Neural crest cell (in vitro differentiated cells): ENCODE measurements at places on chromosomes 4 and X. TPM values are rescaled to one million over a fixed set of nuclear protein-coding genes. Genes with fewer than 3 reads are reported as not detected.

Gene FAM236B
- total RNA-seq, result not detected in 2 replicates

Gene DUSP21
- not detected in 2 replicates for total RNA-seq

Gene EDA
- 1.8 and 2.5 TPM in 2 replicates for total RNA-seq

Gene ATOH1
- not detected in 2 replicates for total RNA-seq

Gene CFAP47
- total RNA-seq, result 0.75 and 0.93 TPM in 2 replicates

Gene ZCCHC4
- 11.3 and 11.5 TPM in 2 replicates for total RNA-seq

Gene IL1RAPL2
- 0.50 and 0.58 TPM in 2 replicates for total RNA-seq

Gene FRMD7
- 0.21 and 0.52 TPM in 2 replicates for total RNA-seq

Gene PPP2R2C
- 0.32 and 0.35 TPM in 2 replicates for total RNA-seq

Gene PLP1
- total RNA-seq, result 265 and 288 TPM in 2 replicates

Gene GSX2
- not detected in 2 replicates for total RNA-seq

Gene CLDN34
- total RNA-seq, result 0.30 and 0.33 TPM in 2 replicates

Gene GLRA2
- total RNA-seq, result 0.73 and 1.3 TPM in 2 replicates

Gene CXCL3
- 0.63 and 1.0 TPM in 2 replicates for total RNA-seq

Gene FRMPD4
- total RNA-seq, result 0.07 TPM in 1 of 2 replicates, not detected in the other

Gene SHOX
- total RNA-seq, result 0.14 and 0.16 TPM in 2 replicates

GRCh38 chr4:162392946-162393345 is 229.1 kb upstream of the FSTL5 start:
- no peak for DNase-seq

GRCh38 chrX:118675326-118675965 is 52.0 kb upstream of the IL13RA1 start:
- no peak for DNase-seq

GRCh38 chrX:100695991-100696390 is 35.9 kb downstream of the SYTL4 start:
- DNase-seq, result no peak

GRCh38 chr4:184313702-184314659 is 96.3 kb upstream of the ENPP6 start:
- no peak for DNase-seq

DNA sequence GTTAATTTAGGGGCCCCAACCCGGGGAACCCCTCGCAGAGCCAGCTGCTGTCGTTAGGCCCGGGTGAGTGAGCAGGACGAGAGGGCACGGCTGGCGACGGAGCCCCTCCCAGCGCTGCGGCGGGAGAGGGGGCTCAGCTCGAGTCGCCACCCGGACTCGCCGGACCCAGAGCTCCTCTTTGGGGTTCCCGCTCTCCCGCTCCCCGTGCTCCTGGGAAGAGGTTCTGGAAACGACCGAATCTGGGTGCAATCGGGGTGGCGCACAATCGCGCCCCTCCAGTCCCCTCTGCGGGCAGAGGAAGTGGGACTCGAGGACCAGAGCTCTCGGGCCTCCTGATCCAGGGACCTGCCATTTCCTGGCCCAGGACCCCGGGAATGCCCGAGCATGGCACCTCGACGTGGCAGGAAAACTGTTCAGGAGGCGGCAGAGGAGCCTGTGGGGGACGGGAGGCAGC is 37.3 kb upstream of the ARAF start:
- peak; percentile 2 for DNase-seq

DNA sequence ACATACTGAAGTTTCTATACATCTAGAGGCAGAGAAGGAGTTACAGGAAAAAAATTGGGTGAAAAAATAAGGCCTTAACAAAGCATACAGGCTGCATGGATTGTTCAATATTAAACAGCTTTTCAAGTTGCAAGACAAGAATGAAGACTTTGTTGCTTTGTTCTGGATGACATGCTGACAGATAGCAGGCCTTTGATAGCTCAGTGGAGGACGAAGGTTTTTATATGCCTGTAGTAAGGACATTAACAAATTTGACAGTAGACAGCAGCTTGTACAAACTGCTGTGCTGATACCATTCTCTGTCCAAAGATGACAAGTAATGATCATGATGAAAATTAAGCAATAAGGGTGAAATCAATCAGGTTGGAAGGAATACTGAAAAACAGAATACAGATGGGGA is 309.9 kb downstream of the NKX6-1 start:
- no peak for DNase-seq

DNA sequence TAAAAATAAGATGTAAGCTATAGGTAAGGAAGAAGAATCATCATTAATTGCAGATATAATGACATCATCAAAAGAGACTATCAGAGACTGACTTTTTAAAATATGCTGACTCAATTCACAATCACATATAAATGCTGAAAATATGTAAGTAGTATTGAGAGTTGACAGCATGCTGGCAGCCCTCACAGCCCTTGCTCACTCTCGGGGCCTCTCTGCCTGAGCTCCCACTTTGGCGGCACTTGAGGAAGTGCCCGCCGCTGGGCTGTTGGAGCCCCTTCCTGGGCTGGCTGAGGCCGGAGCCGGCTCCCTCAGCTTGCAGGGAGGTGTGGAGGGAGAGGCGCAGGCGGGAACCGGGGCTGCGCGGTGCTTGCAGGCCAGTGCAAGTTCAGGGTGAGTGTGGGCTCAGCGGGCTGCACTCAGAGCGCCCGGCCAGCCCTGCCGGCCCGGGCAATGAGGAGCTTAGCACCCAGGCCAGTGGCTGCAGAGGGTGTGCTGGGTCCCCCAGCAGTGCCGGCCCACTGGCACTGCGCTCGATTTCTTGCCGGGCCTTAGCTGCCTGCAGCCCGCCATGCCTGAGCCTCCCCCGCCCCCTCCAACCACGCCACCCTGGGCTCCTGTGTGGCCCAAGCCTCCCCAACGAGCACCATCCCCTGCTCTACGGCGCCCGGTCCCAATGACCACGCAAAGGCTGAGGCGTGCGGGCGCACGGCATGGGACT is 68.9 kb downstream of the RAB28 start:
- DNase-seq, result no peak

- DNase-seq, result no peak
Measured at GRCh38 chr4:126441173-126442035, 1126.6 kb downstream of the FAT4 start.

- DNase-seq, result no peak
Measured at GRCh38 chrX:54509400-54509799, 13.4 kb upstream of the FGD1 start.

GRCh38 chrX:45050558-45050957 is 150.1 kb downstream of the DIPK2B start:
- no peak for DNase-seq

DNA sequence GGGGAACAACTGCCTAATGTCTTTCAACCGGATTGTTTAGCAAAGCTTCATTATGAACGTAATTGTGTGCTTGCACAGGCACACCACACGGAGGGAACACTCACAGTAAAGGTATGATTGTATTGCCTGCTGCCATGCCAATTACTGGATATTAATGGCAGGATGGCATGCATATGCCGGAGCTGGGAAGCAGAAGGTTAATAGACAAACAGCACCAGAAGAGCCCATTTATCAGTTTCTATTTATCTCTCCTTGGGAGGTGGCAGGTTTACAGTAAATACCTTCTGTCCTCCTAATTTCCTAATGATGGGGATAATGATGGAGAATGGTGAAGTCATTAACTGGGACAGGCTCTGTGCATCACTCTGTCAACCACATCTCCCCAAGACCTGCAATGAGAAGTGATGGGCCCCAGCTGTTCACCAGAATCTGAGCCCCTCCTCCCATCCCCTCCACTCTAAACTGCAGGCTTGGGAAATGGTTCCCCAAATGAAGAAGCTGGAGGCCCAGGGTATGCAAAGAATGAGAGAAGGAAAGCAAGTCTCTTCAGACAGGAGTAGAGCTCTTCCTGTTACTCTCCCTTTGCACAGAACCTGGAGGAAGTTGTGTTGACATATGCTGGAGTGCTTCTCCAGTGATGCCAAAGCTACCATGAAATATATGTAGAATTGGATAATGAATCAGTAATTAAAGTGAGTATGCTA is 160.8 kb downstream of the NAA11 start:
- no peak for DNase-seq

GRCh38 chrX:40015693-40016092 is 82.1 kb downstream of the BCOR start:
- no peak for DNase-seq

DNA sequence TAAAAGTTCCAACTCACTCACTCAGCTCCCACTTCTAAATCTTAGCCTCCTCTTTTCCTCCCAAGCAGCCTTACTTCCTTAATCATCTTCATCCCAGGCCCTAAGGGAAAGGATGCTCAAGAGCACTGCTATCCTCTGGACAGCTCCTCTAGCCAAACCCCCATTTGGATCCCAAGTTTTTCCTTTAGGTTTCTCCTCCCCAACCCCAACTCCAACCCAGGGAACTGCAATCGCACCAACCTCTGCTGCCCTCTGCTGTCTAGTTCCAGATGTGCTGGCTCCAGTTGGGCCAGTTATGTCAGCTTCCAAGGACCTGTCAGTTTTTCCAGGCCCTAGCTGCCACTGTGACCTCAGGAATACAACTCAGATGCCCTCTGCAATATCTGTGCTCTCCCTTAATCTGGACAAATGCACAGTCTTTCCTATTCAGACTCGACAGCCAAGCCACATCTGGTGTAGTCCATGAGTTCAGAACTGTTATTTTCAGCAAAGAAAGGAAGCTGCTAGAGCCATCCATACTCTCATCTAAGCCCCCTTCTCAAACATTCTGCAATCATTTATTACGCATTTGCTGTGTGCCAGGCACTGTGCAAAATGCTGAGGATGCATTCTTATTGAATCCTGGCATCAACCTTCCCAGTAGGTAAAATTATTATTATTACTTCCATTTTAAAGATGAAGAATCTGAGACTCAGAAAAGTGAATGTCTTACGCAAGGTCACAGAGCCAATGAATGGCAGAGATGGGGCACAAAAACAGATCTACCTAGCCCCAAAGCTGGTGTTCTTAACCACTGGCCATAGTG is 12.3 kb upstream of the XPNPEP2 start:
- peak; percentile 63 for DNase-seq

DNA sequence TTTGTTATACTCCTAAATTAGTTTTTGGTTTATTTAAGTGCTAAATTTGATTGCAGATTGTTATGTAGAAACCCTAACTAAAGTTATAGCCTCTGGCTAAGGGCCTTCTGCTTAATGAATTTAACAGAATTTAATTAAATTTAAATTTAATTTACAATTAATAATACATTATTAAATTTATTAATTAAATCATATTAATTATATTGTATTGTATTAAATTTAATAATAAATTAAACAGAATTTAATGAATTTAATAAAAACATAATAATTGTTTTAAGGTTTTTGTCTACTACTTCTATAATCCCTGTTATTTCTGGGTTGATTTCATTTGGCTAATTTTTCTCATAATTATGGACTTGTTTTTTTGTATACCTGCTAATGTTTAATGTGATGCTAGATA is 141.9 kb upstream of the TECRL start:
- DNase-seq, result no peak

GRCh38 chr4:88881227-88881569 is 175.8 kb downstream of the FAM13A start:
- DNase-seq, result no peak

GRCh38 chrX:120301960-120302359 is 9.3 kb downstream of the TMEM255A start:
- DNase-seq, result no peak

- no peak for DNase-seq
Measured at GRCh38 chr4:151045907-151046306, 30.8 kb upstream of the LRBA start.

DNA sequence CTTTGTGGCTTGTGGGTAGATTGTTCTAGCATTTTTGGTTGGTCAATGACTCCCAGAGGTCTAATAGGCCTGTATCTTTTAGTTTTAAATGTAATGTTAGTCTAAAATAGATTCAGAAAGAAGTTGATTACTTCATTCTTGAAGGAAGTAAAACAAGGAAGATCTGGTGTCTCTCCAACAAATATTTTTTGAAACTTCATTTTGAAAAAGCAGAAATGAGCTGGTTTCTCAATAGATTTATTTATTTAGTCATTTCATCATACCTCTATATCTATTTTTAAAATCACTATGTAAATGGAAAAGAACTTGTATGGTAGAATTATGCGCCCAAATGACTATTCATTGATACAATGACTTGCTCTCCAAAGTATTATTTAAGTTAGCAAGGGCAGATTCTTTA is 7.2 kb downstream of the HTR2C start:
- DNase-seq, result no peak

- DNase-seq, result no peak
Measured at GRCh38 chr4:1417522-1418390, 11.5 kb upstream of the NKX1-1 start.

- no peak for DNase-seq
Measured at GRCh38 chr4:98327694-98328093, 66.5 kb downstream of the RAP1GDS1 start.

GRCh38 chr4:113382704-113383103 is 333.3 kb downstream of the ANK2 start:
- no peak for DNase-seq

DNA sequence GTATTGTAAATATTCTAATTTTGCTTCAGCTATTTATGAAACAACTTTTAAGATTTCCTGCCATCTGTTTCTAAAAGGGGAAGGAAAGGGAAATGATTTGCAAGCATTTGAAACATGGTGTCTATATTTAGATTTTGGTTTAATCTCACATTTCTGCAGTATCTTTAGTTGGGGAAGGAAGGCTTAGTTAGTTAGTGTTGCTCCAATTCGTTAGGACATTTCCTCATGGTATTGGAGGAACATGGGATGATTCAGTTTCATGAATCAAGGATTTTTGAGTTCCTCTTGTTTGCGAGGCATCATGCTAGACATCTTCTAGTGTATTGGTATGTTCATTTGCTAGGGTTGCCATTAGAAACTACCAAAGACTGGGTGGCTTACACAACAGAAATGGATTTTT is 20.5 kb upstream of the TMEM192 start:
- no peak for DNase-seq

DNA sequence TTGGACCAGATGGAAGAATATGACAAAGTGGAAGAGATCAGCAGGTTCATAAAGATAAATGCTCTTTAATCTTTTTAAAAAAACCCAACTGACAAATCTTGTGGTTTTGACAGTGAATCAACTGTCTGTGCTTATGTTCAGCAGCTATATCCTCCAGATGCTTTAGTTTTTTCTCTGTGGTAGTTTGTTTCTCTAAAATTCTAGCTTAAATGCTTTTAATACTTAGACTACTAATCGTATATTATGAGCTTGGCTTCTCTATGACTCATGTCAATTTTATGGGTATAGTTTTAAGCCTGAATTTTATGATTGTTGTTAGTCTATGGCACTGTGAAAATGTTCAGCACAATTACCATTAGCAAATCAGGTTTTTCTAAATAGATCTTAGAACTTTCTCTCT is 12.9 kb downstream of the HHIP start:
- no peak for DNase-seq

GRCh38 chr4:101288365-101289145 is 58.8 kb downstream of the PPP3CA start:
- DNase-seq, result no peak

GRCh38 chr4:128220286-128221235 is 67.1 kb downstream of the PGRMC2 start:
- DNase-seq, result no peak

DNA sequence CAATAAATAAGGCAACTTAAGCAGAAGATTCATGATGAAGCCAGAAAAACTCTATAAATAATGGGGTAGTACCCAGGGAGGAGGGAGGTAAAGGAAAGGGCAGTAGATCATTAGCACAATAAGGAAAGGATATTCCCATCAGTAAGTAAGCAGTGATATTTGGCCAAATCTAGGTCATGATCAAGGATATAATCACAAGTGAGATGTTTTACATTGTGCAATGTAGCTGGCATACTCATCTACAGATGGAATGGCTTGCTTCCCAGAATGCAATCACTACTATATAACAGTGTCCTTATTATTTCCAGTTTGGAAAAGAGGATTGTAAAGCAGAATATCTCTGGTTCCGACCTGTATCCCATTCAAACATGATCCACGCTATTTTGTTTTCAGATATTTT is 483.4 kb downstream of the RPA4 start:
- no peak for DNase-seq
